Amniotic stem cell (primary cell): ENCODE measurements at places on chromosomes 2 and 18.

- DNase-seq: no peak
Measured at GRCh38 chr2:126891681-126892500, 6.8 kb upstream of the TEX51 start.

DNA sequence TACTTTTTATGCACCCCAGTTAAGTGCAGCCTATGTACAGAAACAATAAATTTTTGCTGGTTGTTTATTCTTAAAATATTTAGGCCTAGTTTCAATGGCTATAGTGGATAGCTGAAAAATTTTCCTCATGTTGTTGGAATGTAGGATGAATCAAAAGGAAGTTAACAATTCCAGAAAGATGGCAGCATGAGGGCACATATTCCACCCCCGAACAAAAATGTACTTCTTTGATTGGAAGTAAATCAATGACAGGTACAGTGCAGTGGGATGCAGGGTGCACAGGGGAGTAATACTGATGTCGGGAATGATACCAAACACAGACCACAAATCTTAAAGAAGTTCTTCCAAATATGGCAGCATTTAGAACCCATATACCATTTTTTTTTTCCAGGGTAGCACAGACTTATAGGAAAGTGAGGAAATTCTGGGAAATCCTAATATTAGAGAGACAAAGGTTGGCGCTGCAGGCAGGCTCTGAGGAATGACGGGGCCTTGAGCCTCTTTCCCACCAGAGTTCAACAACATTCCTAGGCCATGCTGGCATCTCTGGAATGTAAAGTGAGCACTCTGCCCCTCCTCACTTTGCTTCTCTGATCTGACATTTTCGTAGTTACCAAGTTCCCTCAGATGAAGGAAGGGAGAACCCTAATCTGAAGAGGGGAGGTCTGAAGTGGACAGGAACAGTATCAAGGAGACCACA, 36.6 kb upstream of the IKZF2 start:
- no peak for DNase-seq

GRCh38 chr18:40652321-40652720, 1302.7 kb upstream of the PIK3C3 start:
- DNase-seq: no peak

GRCh38 chr18:49237031-49237430, 223.4 kb downstream of the DYM start:
- DNase-seq: no peak

- no peak for DNase-seq
Measured at GRCh38 chr2:68745006-68745405, 10.4 kb downstream of the ARHGAP25 start.

- DNase-seq: no peak
Measured at GRCh38 chr2:16223161-16223840, 283.0 kb downstream of the MYCN start.

GRCh38 chr2:216504376-216504762, 5.7 kb downstream of the RPL37A start:
- DNase-seq: no peak

DNA sequence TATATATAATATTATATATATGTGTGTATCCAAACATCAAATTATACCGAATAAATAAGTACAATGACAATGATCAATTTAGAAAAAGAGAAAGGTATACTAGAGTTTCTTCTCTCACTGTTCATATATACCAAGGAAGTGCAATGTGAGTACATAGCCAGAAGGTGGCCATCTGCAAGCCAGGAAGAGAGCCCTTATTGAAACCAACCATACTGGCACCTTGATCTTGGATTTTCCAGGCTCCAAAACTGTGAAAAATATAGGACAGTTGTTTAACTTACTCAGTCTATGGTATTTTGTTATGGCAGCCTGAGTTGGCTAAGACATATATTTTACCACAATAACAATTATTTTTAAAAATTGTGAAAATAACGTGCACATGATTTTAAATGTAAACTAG, 1490.2 kb upstream of the SLC39A10 start:
- peak; percentile 37 for DNase-seq

DNA sequence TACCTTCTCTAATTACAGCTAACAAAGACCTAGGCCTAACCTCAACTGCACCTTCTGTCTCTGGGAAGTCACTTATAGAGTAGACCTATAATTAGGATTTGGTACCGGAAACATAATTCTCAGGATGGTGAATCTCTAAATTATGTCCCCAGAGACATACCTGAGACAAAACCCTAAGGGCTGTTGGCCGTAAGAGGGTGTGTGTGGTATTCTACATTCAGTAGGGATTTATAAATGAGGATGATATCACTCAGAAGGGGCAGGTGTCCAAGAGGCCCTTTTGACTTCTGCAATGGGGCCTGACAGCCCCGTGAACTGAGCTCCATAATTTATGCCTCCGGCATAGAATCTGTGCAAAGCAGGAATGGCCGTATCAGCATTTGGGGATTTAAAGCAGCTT, 13.5 kb upstream of the DARS1 start:
- DNase-seq: no peak

DNA sequence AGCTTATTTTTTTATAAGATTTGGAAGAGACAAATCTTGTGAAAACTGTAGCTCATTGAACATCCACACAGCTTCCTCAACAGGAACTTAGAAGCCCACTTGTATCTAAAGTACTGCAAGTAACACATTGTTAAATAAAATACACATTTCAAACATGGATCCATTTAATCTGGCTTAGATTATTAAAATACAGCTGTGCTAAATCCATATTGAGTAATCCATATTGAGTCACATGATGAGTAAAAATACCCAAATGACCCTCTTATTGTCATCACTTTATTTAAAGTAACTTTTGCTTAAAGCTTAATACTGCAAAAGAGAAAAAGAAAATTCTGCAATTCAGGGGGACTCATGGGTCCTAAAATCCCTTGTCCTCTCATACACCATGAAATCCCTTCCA, 133.3 kb downstream of the OSR1 start:
- no peak for DNase-seq

DNA sequence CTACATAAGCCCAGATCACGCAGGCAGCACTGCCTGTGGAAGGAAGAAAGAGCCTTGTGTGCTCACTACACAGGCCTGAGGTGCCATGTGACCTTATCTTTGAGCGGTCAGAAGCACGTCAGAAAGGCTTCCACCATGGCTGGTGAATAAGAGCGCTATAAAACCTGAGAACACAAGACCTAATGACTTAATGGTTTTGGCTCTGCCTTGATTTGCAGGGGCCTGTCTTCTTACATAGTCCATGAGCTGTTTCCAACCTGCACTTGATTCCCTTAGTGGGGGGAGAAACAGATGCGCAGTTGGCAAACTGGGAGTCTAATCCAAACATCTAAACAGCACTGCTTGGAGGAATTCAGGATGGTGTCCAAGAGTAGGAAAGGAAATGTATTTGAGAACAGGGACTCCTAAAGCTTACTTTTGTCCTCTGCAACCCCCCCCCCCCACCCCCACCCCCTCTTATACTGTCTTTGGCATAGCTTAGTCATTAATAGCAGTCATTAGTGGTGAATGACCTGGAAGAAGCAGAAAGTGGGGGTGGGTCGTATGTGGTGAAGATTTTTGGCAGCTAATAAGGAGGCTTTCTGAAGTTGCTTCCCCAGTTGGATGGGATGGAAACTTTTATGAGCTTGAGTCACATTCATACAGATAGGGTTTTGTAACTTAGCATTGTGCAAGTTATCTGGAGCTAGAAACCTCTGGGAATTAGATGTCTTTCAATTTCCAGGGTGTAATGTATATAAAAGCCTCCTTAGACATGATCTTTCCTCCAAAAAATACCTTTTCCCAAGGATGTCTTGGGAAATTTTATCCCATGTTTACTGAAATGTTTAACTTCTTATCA, 454.1 kb downstream of the MEIS1 start:
- no peak for DNase-seq

- DNase-seq: no peak
Measured at GRCh38 chr2:195912079-195912478, 156.6 kb downstream of the DNAH7 start.

- DNase-seq: peak; percentile 19
Measured at GRCh38 chr2:224162122-224162521, 123.0 kb upstream of the SERPINE2 start.

DNA sequence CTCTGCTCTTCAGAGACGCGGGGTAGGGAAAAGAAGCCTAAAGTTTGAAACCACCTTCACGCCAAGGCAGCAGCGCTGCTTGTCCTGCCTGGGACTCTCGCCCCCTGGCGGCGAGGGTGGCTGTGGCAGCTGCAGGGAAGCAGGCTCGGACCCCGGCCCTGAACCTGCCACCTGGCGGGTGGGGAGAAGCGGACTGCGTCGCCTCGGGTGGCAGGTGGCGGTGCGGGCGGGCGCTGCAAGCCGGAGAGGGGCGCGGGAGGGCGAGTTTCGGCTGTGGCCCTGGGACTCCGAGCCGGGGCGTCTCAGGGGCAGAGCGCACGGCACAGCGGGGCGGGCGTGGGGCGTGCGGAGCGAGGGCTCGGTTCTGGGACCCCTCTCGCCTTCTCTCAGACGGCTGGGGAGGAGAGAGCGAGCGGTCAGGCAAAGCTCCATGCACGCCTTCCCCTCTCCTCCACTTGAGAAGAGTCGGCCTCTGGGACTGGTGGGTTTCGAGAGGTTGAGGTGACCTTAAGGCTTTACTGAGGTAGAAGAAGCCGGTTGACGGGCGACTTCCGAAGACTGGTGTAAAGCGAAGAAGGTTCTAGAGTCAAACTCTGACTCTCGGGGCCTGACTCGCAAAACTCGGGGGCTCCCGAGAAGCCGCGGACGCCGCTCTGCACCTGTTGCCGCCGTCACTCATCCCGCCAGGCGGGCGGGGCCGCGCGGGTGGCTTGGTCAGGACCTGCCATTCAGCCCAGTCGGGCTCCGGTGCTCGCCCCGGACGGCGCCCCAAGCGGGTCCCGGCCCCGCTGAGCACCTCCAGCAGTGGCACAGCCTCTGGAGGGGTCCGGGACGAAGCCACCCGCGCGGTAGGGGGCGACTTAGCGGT, 1.1 kb upstream of the BOLL start:
- no peak for DNase-seq

GRCh38 chr18:25819746-25820363, 270.6 kb downstream of the SS18 start:
- DNase-seq: no peak

GRCh38 chr2:118062048-118062447, 26.2 kb upstream of the INSIG2 start:
- DNase-seq: no peak

GRCh38 chr2:20515290-20516220, 68.7 kb downstream of the RHOB start:
- no peak for DNase-seq

GRCh38 chr2:176136374-176137251, 7.1 kb downstream of the HOXD8 start:
- no peak for DNase-seq

DNA sequence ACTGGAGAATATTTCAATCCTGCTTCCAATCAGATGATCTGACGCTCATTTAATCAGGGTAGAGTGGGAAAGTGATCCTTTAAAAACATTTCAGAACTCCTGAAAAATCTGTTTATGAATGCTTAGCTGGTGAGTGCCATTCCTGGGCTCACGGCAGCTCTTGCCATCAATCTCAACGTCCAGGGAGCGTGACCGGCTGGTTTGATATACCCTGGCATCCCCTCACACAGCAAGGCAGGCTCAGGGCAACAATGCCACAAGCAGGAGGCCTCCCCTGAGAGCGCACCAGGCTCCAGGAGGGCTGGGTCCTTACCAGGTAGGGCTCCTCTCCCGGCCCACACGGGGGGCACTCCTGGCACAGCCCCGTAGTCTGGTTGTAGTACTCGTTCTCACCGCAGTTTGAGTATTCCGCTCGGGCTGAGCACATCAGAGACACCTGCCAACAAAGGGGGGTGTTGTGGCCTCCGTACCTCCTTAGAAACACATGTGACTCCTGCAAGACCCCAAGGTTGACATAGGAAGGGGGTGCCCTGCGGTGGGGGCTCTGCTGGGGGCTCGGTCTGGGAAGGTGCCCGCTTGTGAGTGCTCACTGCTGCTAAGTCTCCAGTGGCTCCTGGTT, 59.1 kb downstream of the EDAR start:
- DNase-seq: no peak

- no peak for DNase-seq
Measured at GRCh38 chr2:113203217-113203530, 29.4 kb downstream of the PSD4 start.

DNA sequence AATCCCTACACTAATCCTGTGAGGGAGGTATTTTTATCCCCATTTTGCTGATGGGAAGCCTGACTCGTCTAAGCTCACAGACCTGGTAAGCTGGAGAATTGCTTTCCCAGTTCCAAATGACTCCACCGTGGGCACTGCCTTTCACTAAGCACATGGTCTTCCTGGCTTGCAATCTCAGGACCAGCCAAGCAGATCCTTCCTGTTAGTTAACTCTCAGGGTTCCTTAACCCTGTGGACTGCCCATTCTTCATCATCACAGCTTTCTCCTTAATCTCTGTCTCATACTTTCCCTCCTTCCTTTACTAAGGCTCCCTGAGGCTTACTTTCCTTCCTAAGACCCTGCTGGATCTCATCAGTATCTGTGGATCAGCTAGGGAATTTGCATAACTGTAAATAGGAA, 122.2 kb upstream of the ZEB2 start:
- DNase-seq: no peak

DNA sequence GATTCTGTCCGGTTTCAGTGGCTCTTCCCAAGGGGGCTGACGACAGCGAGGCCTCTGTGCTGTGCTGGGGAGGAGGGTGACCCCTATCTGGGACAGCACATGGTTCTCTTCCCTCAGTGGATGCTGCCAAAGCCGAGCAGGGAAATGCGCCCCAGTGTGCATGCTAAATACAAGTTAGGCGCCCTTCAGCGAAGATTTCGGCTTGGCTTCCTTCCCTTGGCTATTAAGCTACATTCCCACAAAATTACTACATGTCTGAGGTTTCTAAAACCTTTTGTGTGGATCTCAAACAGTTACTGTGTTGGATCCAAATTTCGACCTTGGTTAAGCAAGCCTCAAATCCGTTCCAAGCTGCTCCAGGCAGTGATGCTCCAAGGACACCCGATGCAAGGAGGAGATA, 440.3 kb downstream of the NRXN1 start:
- no peak for DNase-seq

- no peak for DNase-seq
Measured at GRCh38 chr2:226981791-226982326, 146.0 kb downstream of the RHBDD1 start.

- no peak for DNase-seq
Measured at GRCh38 chr18:78378403-78378802, 601.2 kb upstream of the SALL3 start.

- DNase-seq: no peak
Measured at GRCh38 chr2:2879781-2880180, 497.8 kb downstream of the EIPR1 start.

DNA sequence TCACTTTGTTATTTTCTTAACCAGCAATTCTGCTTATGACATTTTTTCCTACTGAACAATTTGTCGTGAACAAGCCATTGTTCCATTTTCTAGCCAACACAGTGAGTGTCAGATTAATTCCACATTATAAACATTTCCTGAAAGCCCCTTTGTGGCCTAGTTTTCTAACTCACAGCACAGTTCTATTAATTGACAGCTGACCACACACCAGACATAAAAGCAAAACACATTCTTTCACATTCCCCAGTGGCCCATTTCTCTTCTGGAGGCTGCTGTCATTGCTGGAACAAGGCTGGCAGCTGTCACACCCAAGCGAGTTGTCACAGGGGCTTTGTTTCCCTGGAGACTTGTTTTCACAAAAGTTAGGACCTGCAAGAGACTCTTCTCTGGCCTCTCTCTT, 50.7 kb downstream of the RNF152 start:
- DNase-seq: no peak
